NCI-H1105 (cell line): ENCODE measurements at places on chromosomes 5 and 9.

GRCh38 chr9:77751341-77752091 is 103.4 kb upstream of the GNA14 start:
- DNase-seq: peak; percentile 27

DNA sequence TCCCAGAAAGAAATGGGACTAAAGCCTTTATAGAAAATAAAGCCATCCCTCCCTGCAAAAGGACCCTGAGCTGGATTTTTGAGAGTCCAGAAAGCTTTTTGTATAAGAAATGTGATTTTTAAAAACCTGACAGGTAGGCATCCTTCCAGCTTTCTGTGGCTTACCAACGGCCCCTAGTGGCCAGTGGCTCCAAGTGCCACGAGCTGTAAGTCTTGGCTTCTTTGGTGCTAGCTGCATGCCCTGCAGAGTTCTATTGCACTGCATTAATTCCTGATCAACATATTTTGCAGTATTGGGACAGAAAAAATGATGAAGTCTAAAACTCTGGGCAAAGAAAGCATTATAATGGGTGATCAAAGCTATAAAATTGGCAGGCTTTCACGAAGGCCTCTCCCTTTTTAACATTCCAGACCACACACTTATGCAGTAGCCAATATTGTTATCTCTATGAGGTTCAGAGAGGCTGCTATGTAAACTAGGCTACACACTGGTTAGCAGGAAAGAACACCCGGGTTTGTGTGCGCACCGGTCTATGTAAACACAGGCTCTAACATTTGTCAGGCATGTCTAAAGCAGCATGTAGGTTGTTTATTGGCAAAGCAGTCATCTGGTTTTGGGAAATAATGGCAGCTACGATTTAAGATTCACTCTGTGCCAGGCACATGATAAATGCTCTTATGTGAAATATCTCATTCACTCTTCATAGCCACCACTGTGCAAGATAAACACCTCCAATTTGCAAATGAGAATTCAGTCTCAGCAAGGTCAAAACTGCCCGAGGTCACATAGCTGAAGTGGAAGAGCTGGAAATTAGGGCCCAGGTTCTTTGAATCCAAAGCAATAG is 55.2 kb downstream of the NMUR2 start:
- DNase-seq: no peak

DNA sequence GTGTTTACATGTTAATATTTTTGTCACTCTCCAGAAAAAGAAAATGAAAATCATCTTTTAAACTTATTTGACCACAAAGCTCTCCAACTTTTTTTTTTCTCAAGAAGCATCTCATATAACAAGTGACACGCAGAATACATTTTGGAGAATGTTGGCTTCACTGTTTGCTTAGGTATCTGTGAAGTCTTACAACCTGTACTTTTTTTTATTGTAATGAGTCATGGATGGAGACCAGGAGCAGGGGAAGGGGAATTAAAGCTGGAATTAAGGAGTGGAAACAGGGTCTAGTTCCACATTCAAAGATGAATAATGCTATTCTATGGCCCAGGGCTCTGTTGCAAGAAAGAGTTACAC is 211.9 kb downstream of the MAN2A1 start:
- DNase-seq: no peak

DNA sequence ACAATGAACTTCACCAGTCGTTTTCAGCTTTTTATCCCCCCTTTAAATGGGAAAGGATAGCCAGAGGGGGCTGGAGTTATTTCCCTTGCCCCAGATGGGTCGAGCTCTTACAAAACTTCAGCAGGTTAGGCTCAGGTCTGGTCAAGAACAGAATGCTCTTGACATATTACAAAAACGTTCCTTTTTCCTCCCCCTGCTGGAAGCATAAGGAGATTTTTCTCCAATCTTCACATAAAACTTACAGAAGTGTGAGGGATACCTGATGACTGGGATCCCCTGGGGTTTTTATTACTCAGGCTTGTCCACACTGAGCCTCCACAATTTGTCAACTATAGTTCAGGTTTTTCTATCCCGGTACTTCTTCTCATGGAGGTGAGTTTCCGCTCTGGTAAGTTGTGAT is 60.8 kb downstream of the CSF2 start:
- DNase-seq: no peak
